ENCODE measurements at places on chromosomes 3 and 15. TPM values are rescaled to one million over a fixed set of nuclear protein-coding genes. Genes with fewer than 3 reads are reported as not detected.

PLD1 gene
- 29.5 TPM for total RNA-seq

REC114 gene
- not detected for total RNA-seq

EAF2 gene
- total RNA-seq = 1.4 TPM

GOLGA8T gene
- total RNA-seq = not detected

SLC38A3 gene
- total RNA-seq = 0.29 TPM

FURIN gene
- total RNA-seq = 42.7 TPM

FOXB1 gene
- not detected for total RNA-seq

OXTR gene
- 6.2 TPM for total RNA-seq

ST8SIA2 gene
- 0.29 TPM for total RNA-seq

GATA2 gene
- 0.88 TPM for total RNA-seq

PRR20G gene
- total RNA-seq = not detected

FAM107A gene
- total RNA-seq = not detected

EPHA6 gene
- not detected for total RNA-seq

TUSC7 gene
- not detected for total RNA-seq

KBTBD13 gene
- not detected for total RNA-seq

SLC24A5 gene
- not detected for total RNA-seq

SMAD6 gene
- total RNA-seq = 31.8 TPM

COLQ gene
- 1.5 TPM for total RNA-seq

VGLL3 gene
- 242 TPM for total RNA-seq

IL1RAP gene
- total RNA-seq = 14.7 TPM

SOX14 gene
- total RNA-seq = not detected

MUC20 gene
- 0.36 TPM for total RNA-seq

SERPINI2 gene
- total RNA-seq = not detected

DLL4 gene
- not detected for total RNA-seq

CKMT1A gene
- total RNA-seq = not detected

Data from osteoblast (primary cell).